Right renal pelvis (tissue), 4 donors: ENCODE measurements at places on chromosomes 11 and 22. TPM values are rescaled to one million over a fixed set of nuclear protein-coding genes. Genes with fewer than 3 reads are reported as not detected.

CARD10 gene
- 21.9 TPM for polyA plus RNA-seq

RAG2 gene
- 0.33 TPM for polyA plus RNA-seq

OR8D4 gene
- not detected for polyA plus RNA-seq

KCNK4 gene
- 0.08 TPM for polyA plus RNA-seq
